ENCODE measurements at places on chromosomes 3 and 15.

GRCh38 chr3:117238806-117239205 is 529.2 kb downstream of the TUSC7 start:
- DNase-seq = no peak

DNA sequence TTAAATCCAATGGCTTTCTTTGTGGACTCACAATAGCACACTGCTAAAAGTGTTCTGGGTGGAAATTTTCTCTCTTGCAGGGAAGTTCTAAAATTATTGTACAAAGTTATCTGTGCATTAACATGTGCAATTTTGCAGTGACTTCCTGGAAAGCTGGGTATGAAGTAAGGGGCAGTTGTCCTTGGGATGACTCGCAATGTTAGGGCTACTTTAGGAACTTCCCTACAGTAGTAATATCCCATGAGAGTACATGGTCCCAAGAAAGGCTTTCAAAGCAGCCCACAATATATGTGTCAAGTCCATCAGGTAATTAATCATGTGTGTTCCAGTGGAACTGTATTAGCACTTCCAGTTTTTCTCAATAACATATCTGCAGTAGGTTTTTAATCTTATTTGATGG is 201.0 kb upstream of the UBE2E2 start:
- DNase-seq = no peak

DNA sequence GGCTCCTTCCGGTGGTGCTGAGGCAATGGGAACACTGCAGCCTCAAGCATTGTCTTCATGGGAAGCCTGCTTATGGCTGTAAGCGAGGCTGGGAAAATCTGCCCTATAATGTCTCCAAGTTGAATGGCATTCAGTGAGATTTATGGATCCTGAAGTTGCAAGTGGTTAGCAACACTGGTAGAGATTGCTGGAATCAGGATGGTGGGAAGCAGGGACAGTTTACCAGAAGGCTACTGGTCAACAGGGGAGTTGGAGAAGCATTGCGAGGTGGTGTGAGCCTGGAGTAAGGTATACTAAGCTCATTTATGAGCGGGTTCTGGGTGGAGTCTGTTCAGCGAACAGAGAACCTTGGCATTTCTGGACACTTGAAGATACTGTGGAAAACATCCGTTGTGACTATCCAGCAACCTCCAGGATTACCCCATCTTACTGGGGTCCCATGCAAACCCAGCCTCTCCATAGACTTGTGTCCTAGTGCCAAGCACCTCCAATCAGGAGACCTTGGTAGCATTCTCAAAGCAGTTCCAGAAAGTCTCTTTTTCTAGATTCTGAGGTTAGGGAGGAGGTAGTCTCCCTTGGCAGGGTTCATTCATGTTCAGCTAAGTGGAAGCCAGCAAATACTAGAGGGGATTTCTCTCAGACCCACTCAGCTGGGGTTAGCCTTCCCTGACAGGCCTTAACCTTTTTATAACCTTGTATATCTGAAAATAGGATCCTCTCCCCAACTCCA is 7.3 kb downstream of the RPSA start:
- DNase-seq = no peak

DNA sequence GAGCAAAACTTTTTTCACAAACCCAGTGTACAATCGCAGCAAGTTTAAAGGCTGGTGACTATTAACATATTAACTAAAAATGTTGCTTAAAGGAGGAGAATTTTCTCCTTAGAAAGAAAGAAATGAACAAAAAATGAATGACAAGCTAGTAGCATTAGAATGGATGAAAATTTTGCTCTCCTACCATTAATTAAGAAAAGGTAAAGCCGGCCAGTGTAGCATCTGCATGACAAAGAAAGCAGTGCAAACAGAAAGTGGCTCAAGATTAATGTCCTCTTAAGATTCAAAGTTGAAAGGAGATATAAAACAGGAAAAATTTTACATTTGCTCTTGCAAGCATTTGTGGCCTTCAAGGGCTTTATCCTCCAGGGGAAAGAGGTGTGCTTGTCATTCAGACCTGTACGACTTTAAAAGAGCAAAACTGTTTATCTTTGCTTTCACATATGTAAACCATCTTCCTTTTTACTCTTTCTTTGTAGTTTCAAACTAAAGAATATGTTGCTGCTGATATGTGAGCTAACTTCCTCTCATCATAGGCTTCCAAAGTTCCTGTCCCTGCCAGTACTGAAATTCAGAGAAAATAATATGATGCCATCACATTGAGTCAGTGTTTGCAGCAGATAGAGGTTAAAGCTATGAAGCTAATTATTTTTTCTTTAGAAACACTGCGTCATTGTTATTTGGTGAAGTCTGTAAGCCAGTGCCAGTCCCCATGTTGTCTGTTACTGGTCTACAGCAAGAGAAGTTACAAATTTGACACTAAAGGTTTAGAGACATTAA is 439.1 kb upstream of the GRM7 start:
- DNase-seq = no peak

DNA sequence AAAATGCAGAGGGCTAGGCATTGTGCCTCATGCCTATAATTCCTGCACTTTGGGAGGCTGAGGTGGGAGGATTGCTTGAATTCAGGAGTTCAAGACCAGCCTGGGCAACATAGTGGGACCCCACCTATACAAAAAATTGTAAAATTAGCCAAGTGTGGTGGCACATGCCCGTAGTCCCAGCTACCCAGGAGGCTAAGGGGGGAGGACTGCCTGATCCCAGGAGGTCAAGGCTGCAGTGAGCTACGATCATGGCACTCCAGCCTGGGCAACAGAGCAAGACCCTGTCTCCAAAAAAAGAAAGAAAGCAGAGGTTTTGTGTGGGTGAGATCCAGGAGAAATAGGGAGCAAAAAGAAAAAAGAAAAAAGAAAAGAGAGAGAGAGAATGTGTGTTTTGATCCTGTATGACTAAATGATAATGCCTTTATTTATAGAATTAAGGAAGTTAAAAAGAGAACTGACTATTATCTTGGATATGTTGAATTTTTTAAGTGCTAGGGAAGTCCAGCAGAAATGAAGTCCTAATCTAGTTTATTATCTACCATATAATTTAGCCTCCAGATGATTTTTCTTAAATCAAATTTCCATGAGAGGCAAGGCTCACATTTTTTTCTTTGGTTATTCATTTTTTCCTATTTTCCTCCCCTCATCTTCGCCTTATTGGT is 4.8 kb downstream of the TTBK2 start:
- DNase-seq = no peak

GRCh38 chr3:141499965-141500364 is 13.1 kb downstream of the RASA2 start:
- no peak for DNase-seq

DNA sequence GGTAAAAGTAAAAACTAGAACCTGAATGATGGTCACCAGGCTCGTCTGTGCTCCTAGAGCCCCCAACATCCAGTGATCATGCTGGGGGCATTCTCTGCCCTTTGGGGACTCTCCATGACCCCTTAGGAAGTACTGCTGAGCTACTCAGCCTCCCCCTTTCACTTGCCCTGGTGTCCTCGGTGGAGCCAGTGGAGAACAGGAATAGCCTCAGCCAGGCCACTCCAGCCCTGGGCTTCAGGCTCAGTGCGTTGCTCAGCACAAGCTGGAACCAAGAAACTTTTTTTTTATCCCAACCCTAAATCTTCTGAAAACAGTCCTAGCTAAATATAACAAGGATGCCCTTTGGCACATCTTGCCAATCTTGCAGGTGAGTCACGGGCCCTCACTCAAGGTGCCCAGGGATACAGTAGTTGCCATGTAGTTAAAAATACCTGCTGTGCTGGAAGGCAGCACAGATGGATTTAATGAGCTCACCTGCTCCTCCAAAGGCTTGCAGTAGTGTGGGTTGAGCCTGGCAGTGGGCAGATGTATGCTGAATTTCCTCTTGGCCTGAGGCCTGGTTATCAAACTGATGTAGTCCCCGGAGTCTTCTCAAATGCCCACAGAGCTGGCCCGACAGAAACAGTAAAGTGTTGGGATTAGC is 46.9 kb upstream of the TMEM158 start:
- DNase-seq = no peak

GRCh38 chr3:157754451-157754850 is 251.2 kb upstream of the VEPH1 start:
- no peak for DNase-seq

GRCh38 chr15:67831363-67831762 is 6.1 kb downstream of the SKOR1 start:
- DNase-seq = no peak

- DNase-seq = no peak
Measured at GRCh38 chr15:70560617-70561328, 202.6 kb downstream of the UACA start.

DNA sequence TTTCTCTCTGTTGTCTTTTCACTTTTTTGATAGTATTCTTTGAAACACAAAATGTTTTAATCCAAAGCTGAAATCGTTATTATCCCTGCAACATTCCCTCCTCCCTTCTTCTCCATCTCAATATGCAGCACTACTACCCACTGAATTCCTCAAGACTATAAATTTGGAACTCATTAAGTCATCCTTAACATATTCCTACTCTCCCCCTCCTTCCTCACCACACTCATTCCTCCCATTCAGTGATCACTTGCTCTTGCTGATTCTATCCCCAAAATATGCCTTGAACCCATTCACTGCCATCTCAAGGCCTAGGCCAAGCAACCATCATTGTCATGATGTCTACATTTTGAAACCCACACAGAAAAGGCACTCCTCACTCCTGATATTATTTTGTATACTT is 2.4 kb upstream of the PIK3R4 start:
- no peak for DNase-seq

DNA sequence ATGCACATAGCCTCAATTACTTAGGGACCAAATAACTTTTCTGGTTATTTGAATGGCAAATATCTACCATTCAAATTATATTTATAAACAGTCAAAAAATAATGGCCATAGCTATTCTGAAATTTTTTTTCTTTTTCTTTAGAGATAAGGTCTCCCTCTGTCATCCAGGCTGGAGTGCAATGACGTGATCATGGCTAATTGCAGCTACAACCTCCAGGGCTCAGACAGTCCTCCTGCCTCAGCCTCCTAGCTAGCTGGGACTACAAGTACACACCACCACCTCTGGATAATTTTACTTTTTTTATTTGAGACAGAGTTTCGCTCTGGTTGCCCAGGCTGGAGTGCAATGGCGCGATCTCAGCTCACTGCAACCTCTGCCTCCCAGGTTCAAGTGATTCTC is 16.6 kb downstream of the PPP1R2 start:
- no peak for DNase-seq

GRCh38 chr3:194832346-194833104 is 146.8 kb downstream of the FAM43A start:
- no peak for DNase-seq

DNA sequence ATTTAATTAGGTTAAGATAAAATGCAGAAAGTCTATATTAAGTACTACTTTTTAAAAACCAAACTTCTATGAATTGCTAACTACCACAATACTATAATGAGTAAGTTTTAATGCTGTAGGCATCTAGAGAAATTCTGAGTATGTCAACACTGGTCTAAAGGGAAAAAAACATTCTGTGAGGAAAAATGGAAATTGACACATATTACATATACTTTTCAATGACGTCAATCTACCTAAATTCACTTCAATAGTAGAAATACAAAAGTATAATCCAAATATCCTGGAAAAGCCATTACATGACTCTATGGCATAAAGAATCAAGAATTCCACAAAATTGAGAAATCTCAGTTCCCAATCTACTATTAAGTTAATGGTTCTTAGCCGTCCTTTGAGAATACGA is 2.2 kb downstream of the SECISBP2L start:
- no peak for DNase-seq

GRCh38 chr15:54681584-54681983 is 515.2 kb downstream of the RSL24D1 start:
- no peak for DNase-seq

DNA sequence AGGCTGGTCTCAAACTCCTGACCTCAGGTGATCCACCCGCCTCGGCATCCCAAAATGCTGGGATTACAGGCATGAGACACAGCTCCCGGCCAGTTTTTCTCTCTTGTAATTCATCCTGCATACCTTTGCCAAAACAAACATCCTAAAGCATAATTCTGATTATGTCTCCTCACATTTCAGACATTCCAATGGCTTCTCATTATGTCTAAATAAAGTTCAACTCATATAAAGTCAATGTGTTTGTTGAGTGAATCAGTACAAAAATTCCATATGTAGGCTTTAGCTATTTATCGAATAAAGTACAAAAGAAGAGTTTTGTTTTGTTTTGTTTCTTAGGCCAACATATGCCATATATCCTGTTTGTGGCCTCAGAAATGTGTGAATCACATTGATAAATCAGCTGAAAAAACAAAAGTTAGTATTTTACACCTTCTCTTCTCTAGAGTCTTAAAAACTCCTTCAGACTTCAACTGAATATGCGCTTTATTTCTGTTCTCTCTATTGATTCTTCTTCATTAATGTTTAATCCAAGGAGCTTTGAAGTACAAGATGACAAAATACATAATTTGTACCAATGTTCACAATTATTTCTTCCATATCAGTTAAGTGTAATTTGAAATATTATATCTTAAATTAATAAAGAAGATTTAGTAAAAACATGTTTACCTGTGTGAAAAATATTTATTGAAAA is 165.8 kb downstream of the MECOM start:
- DNase-seq = no peak

DNA sequence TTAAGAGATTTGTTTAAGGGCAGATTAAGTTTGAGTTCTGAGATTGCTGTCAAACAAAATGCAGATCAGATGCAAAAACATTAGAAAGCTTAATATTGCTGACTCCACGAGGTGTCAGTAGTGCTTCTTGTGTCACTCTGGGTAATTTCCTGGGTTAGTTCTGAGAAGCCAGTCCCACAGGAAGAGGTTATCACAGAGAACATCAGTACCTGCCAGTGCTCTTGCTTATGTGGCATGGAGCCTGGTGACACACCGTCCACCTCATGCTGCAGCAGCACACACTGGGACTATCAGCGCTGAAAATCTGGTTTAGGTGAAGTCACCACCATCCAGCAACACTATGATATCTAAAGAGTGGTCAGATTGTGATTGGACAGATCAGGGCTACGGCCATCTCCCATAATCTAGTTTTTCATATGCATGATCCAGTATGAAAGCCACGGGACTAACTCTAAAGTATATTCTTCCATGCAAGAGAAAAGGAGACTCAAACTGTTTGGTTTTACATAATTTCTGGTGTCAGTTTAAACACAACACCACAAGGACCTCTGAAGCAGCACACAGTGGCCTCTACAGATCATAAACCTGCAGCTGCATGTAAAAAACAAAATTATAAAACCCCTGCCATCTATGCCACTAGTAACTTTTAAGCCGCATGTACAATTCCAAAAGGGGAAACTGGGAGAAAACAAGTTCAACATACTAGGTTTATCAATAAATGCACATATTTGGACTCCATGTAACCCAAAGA is 36.1 kb upstream of the MYO5C start:
- DNase-seq = no peak

DNA sequence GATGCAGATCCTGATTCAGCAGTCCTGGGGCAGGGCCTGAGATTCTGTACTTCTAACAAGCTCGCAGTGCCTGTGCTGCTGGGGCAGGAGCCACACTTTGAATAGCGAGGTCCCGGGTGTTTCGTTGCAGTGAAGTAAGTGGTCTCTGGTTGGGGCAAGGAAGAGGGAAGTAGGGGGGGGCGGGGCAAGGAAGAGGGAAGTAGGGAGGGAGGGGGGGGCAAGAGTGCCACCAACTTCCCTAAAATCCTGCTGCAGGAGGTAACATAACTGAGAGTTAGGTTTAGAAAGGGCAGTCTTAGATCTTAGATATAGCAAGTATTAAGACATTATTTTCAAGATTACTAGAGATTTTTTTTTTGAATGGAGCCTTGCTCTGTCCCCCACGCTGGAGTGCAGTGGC is 35.5 kb downstream of the CRTAP start:
- no peak for DNase-seq

GRCh38 chr3:133426721-133427120 is 26.9 kb downstream of the BFSP2 start:
- no peak for DNase-seq
